ENCODE measurements at places on chromosomes 11 and 22.

- no peak for DNase-seq
Observed at GRCh38 chr11:61077936-61078335, 24.4 kb upstream of the CD5 start.

DNA sequence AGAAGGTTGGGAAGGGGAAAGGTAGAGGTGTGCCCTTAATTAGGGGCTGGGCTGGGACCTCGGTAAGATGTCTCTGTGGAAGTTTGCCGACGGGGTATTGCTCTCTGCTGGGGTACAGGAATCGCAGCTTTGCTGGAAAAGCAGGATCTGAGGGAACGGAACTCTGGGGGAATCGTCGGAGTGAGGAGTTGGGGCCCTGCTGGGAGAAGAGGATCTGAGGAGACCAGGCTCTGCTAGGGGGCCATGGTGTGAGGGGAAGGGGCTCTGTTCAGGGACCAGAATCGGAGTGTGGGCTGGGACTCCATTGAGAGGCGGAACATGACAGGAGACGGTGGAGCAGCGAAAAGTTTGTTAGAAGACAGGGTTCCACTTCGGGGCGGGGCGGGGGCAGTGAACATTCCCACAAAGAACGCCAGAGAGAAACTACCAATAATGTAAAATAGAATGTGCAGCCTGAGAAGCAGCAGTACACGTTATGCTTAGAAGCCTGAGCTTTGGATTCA lies 456 bp downstream of the AAMDC start:
- DNase-seq, result peak; percentile 65

DNA sequence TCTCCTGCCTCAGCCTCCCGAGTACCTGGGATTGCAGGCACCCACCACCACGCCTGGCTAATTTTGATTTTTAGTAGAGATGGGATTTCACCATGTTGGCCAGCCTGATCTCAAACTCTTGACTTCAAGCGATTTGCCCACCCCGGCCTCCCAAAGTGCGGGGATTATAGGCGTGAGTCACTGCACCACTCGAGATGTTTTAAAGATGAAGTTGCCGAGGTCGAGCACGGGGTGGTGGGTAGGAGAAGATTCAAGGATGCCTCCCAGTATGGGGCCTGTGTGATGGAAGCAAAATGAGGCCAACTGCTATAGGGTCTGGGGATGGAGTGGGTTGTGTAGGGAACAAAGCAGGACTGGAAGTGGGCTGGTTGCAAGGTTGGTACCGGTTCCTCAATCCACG lies 245.2 kb downstream of the MN1 start:
- DNase-seq, result no peak

GRCh38 chr22:47657224-47657623 lies 894.8 kb downstream of the TBC1D22A start:
- DNase-seq, result no peak

GRCh38 chr11:132648851-132649250 lies 883.5 kb downstream of the OPCML start:
- no peak for DNase-seq

DNA sequence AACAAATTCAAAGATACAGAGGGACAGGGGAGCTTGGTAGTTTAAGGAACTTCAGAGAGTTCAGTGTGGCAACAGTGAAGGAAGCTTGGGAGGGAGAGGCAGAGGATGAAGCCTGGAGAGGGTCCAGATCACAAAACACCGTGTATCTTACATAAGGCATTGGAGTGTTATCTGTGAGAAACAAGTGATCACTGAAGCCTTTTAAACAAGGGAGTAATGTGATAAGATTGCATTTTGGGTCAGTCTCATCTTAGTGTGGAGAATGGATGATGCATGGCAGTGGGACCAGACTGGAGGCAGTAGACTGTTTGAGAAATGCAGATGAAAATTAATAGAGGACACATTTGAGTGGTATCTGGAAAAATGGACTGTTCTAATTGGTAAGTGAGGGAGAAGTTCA lies 79.4 kb downstream of the EXT2 start:
- DNase-seq, result no peak

DNA sequence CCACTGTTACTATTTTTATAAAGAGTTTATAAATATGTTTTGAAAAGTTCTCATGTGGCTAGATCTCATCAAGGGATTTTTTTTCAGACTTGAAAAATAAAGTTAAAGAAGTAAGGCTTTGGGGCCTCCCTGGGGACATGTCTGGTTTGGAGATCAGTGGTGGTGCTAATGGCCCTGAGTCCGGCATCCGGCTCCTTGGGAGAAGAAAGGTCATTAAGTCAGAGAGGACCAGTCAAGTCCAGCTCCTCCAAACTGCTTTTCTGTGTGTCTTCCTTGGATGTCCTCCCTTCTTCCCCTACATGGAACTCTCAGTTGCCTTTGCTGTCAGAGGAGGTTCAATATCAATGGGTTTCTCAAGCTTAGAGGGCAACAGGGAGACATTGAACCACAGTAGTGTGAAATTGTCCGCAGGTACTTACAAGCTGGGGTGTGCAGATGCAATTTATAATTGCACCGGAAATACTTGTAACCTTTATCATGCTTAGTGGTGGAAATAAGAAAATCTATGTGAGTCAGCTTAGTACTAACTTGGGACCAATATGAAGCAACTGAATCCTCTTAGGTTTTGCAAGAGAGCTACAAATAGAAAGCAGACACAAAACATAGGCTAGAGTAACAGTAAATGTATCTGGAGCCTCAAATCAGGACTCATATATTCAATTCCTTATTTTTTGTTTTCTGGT lies 144.3 kb downstream of the TEAD1 start:
- no peak for DNase-seq

DNA sequence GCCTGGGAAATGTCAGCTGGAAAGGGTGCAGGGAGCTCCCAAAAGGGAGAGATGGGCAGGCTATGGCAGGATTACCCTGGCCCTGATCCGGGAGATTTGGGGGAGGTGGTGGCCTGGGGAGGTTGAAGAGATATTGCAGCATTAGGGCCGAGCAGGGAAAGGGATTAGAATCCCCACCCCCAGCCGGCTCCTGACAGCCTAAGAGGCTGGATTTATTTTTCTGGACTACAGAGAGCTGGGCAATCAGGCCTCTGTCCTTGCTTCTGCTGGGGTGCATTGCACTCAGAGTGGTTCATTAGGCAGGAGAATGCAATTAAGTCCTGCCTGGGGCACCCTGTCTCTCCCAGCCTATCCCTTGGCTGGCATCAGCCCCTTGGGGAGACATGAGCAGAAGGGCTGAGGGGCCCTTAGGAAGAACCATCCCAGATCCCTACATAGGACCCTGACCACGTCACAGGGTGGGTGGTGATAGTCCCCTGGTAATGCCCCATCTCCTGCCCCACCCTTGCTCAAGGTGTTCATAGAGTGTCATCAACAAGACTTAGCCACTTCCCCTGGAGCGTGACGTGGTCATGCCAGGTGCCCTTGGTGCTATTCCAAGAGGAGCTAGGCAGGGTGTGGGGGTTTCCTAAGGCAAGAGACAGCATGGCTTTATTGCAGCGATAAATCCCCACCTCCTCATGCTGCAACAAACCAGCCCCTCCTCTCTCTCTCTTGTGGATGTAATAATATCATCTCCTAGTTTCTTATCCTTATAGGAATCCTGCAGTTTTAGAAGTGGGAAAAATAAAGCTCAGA lies 38.4 kb upstream of the KLHL35 start:
- no peak for DNase-seq

- DNase-seq, result no peak
Observed at GRCh38 chr11:1231396-1232020, 8.6 kb downstream of the MUC5B start.

- no peak for DNase-seq
Observed at GRCh38 chr11:10856689-10857458, 979 bp downstream of the ZBED5 start.

GRCh38 chr22:29463629-29464028 lies 16.4 kb upstream of the NEFH start:
- DNase-seq, result no peak

GRCh38 chr22:49323751-49324415 lies 503.8 kb downstream of the BRD1 start:
- DNase-seq, result no peak

DNA sequence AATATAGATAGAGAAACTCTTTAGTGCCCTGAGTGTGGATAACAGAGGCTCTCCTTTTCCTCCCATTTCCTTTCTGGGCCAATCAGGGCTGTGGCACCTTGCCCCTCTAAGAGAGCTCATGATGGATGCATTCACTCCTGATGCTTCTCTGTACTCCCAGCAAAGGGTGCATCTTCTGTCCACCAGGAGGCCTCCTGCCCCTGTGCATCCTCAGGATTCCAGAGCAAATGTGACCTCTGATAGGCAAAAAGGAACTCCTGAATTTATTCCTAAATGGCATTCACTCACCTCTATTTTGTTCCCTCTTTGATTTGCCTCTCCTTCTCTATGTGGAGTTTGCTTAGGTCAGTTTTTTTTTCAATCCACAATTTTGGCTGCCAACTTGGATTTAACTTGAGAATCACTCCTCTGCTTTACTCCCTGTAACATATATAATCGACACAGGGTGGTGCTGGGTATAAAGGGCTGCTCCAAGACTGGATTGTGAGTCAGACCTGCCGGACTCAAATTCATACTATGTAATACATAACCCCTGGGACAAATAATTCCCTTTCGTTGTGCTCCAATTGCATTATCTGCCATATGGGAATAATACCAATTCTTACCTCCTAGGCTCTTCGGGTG lies 1.1 kb upstream of the MRGPRX4 start:
- peak; percentile 38 for DNase-seq

DNA sequence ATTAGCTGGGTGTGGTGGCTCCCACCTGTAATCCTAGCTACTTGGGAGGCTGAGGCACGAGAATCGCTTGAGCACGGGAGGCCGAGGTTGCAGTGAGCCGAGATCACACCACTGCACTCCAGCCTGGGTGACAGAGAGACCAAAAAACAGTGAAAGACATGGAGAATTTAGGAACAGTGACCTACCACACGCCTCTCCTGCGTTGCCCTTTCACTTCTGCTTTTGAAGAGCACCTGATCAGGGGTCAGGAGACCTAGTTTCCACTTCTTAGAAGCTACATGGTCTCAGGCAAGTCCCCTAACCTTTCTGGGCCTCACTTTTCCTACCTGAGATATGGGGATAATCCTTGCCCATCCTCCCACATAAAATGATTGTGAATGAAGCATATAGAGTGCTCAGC lies 12.2 kb downstream of the SLC35C1 start:
- DNase-seq, result no peak

- DNase-seq, result no peak
Observed at GRCh38 chr11:13206086-13206640, 71.4 kb upstream of the BMAL1 start.

DNA sequence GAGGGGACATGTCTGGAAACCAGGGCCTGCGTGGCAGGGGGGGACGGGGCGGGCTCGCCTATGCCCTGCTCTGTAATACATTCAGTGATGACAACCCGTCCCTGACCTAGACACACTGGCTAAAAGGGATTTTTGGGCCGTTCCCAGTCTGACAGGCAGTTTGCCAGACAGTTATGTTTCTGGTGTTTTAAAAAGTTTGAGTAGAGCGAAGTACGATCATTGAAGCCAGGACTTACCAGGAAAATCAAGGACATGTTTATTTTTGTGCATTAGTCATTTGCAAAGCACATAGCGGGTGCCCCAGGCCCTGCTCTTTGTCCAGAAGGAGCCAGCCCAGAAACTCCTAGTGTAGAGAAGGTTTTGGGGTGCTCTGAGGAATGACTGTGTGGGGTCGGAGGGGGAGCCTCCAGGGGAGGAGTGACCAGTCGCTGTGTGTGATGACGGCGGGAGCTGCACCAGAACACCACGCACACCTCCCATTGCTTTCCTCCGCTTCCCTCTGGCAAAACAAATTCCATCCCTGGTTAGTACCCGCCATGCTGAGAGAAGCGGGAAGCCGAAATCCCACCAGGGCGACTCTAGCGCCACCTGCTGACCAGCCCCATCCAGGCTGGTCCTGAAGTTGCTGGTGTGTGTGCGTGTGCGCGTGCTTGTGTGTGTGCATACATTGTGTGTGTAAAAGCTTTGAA lies 50.8 kb downstream of the FBLN1 start:
- DNase-seq, result peak; percentile 55
